H1 (cell line): ENCODE measurements at places on chromosomes 4 and X. TPM values are rescaled to one million over a fixed set of nuclear protein-coding genes. Genes with fewer than 3 reads are reported as not detected.

RPA4 gene
- polyA plus RNA-seq, result 0.05 and 0.17 TPM in 2 replicates

MAGEB2 gene
- not detected in 2 replicates for polyA plus RNA-seq

HMX1 gene
- polyA plus RNA-seq, result 0.08 TPM in 1 of 2 replicates, not detected in the other

COX7B2 gene
- polyA plus RNA-seq, result not detected in 2 replicates

POLN gene
- 0.82 and 0.98 TPM in 2 replicates for polyA plus RNA-seq

ELF2 gene
- 12.2 and 21.1 TPM in 2 replicates for polyA plus RNA-seq

RNF150 gene
- polyA plus RNA-seq, result 3.4 and 4.3 TPM in 2 replicates
